Left cardiac atrium (tissue), 4 donors: ENCODE measurements at places on chromosomes 3 and 15. TPM values are rescaled to one million over a fixed set of nuclear protein-coding genes. Genes with fewer than 3 reads are reported as not detected.

Gene CCR5
- 1.4 TPM for total RNA-seq

Gene PLSCR5
- total RNA-seq, result not detected

Gene ISLR
- total RNA-seq, result 28.2 TPM

Gene SLC15A2
- total RNA-seq, result 0.68 TPM

Gene GHSR
- total RNA-seq, result not detected

Gene FRMD4B
- total RNA-seq, result 36.7 TPM

Gene KBTBD13
- 5.2 TPM for total RNA-seq

Gene HAPLN3
- 3.3 TPM for total RNA-seq

Gene FGF12
- 245 TPM for total RNA-seq

Gene CCDC32
- total RNA-seq, result 22.7 TPM

Gene AP3B2
- total RNA-seq, result 0.34 TPM

Gene ABI3BP
- total RNA-seq, result 72.0 TPM

Gene RIOX2
- total RNA-seq, result 12.9 TPM

Gene P3H2
- total RNA-seq, result 1.6 TPM

Gene FAM43A
- 15.4 TPM for total RNA-seq

Gene PLA2G4D
- total RNA-seq, result not detected

Gene CAMKV
- not detected for total RNA-seq

Gene UBXN7
- 37.4 TPM for total RNA-seq

Gene CAMK2N2
- 0.18 TPM for total RNA-seq
